ENCODE measurements at places on chromosomes 1 and 21.
A peak's percentile ranks its signal among the peaks of the same experiment; 100 is the strongest.

GRCh38 chr1:4263699-4264098 lies 363.6 kb upstream of the C1orf174 start:
- no peak for DNase-seq

GRCh38 chr1:187641015-187641414 lies 812.3 kb downstream of the PLA2G4A start:
- no peak for DNase-seq

- DNase-seq: no peak
Observed at GRCh38 chr1:4307911-4308545, 346.4 kb upstream of the AJAP1 start.

DNA sequence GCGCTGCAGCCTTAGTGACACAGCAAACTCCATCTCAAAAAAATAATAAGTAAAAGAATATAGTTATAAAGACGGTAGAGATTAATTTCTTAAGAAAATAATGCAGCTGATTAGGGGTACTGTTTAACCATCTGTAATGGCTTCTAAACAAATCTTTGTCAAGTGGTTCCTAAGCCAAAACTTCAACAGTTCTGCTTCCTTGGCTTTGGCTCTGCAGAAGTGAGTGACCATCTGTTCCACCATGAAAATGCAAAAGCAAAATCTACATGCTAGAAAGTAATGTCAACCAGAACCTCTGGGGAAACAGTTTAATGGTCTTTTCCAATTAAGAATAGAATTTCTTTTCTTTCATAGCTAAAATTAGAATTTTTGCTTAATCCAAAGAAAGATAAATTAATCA lies 8.3 kb upstream of the SH2D5 start:
- DNase-seq: no peak

DNA sequence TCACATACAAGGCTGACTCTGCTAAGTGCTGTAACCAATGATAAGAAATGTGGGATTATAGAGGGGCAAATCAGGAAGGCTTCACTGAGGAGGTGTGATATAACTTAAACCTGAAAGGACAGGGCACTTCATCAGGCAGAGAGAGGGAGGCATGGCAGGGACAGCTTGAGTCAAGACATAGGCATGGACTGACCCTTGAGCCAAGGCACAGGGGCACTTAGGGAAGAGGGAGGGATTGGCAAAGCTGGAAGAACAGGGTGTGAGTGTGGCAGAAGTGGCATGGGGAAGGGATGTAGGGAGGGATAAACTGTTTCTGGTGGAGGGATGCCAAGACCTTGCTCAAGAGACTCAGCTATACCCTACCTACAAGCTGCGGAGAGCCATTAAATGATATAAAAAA lies 81.3 kb downstream of the PLXNA2 start:
- peak; percentile 66 for DNase-seq

DNA sequence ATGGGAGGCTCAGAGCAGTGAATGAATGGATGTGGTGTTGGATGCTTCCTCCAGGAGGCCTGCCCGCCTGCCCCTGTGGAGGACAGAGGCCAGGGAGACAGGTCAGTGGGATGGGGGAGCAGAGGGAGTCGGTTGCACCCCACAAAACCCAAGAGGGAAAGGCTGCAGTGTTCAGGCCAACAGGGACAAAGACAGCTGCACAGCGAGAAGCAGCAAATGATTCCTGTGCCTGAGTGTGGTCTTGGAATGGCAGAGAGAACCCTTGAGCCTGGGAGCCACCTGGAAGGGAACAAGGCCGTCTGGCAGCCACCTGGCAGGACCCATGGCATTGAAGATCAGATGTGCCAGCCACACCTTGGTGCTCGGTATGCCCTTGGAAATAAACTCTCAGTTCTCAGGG lies 8.1 kb downstream of the TFF3 start:
- no peak for DNase-seq

DNA sequence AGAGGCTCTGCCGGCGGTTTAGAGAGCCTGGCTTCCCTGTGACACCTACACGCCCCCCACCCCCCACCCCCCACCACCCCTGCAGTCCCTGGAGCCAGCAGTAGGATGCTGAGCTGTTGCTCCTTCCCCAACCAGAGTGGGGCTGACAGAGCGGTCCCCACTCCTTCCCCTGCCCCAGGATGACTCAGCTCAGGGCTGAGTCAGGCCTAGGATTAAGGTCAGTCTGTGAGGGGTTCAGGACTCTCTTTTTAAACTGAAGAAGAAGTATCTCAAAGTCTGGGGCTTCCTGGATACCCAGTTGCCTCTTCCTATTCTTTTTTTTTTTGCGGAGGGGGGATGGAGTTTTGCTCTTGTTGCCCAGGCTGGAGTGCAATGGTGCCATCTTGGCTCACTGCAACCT lies 19.1 kb downstream of the DMBX1 start:
- DNase-seq: no peak

DNA sequence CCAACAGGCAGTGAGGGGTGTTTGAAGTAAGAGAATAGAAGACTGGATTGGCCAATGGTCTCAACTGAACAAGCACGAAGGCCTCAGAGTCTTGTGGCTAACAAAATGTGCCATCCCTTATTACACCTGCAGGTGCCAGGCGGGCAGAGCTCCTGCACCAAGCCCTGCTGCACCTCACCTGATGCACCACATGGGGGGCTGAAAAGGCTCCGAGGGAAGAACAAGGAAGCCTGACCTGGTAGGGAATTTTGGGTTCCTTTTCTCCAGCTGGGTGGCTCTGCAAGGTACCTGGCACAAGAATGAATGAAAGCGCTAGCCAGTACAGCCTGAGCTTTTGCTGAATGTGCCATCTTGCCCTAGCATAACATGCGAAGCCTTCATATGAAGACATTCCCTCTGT lies 9.7 kb downstream of the HSD3B1 start:
- no peak for DNase-seq

DNA sequence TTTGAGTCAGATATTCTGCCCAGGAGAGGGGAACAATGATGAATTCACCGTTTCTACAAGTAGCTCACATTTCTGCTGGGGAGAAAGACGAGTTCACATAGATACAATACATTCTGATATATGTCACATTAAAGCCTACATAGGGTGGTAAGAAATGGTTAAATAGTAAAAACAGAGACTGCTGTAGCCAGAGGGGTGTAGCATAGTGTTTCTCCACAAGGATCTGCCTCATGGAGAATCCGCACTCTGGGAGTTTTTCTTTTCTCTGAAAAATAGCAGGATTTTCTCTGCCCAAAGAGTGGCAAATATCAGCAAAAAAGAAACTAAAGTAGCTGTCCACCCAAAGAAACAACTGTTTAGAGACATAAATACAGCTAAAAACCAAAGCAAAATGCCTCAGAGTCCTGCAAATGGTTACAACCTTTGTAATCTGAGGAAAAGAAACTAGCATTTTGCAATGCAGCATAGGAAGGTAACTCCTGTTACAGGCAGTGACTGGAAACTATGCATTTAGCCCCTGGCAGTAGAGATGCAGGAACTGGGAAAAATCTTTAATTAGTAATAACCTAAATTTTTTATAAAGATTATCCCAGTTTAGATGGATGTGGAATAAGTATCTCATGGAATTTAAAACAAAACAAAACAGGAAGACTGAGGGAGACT lies 1126.7 kb upstream of the ADGRL2 start:
- DNase-seq: no peak

GRCh38 chr1:241375886-241376285 lies 18.9 kb upstream of the RGS7 start:
- no peak for DNase-seq

DNA sequence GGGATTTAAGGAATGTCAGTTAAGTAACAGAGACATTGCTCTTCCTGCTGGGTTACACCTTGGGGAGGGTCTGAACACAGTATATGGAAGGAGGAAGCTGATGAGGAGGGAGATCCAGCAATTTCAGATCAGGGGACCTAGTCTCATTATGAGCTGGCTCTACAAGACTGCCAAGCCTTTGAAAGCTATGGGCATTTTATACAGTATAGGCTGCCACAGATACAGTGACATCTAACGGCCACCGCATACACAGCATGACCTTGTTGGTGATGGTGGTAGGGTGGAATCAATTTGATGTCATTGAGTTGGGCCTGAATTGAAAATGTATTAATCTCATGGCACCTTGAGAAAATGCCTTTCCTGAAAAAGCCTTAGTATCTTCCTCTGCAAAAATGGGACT lies 22.6 kb upstream of the ZP4 start:
- DNase-seq: no peak

- DNase-seq: no peak
Observed at GRCh38 chr1:17403081-17403480, 31.1 kb downstream of the PADI6 start.

GRCh38 chr1:232690285-232690935 lies 60.5 kb upstream of the SIPA1L2 start:
- DNase-seq: no peak

DNA sequence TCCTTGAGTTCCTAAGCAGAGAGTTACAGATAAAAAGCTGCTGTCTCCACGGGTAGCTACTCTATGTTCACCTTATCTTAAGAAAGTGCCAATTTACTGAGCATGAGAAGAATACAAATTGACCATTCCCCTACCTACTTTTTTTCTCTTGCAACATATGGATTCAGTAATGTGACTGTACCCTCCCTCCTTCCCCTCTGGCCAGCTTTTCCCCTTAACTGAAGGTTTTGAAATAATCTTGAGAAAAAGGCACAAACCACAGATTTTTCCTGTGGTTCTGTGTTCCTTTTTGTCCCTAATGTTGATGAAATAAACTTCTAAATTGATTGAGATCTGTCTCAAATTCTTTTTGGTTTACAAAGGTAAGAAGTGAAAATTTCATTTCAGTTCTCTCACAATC lies 2.6 kb upstream of the CD2 start:
- DNase-seq: no peak

GRCh38 chr1:159803956-159804689 lies 2.0 kb downstream of the FCRL6 start:
- DNase-seq: no peak

DNA sequence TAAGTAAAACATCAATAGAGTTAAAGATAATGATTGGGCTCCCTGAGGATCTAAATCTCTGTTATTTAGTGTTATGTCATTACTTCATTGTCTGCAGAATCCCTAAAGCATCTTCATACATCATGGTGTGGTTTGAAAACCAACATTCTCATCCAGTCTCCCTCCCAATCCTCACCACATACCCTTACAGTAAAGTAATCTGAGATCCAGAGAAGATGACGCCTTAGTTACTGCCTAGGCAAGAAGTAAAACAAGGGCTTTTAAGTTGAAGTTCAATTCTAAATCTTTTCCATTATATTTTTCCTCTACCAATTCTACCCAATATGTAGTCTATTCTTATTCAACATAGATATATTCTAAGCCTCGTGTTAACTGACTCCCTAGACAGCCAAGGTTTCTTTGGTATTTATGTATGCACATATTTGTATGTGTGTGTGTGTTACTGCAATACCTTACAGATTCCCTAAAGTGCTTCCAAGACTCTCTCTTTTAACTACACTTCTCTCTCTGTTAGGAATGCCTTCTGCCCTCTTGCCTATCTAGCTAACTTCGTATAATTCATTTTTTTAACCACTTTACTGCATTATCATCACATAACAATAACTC lies 17.3 kb downstream of the DPH5 start:
- no peak for DNase-seq

GRCh38 chr1:91609551-91609950 lies 108.9 kb downstream of the CDC7 start:
- no peak for DNase-seq

DNA sequence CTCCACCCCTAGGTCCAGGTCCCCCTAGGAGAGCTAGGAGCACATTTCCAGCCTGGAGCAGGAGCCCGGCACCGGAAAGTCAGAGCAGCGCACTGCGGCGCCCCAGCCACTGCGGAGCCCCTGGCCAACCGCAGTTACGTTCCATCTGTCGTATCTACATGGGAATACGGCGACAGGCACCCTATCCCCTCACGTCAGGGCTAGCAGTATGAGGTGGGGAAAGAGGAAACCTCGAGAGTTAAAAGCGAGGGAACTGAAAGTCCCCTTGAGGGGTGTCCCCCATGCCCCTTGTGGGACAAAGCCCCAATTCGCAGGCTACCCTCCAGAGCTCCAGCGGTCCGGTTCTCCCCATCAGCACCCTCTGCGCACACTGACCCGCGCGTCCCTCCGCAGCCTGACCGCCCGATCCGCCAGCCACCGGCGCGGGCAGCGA lies 995 bp downstream of the COLGALT2 start:
- peak; percentile 49 for DNase-seq

GRCh38 chr1:44743211-44743610 lies 3.6 kb downstream of the KIF2C start:
- DNase-seq: no peak

- DNase-seq: no peak
Observed at GRCh38 chr1:207145401-207146058, 41.5 kb downstream of the C4BPA start.

GRCh38 chr1:23869051-23869450 lies 961 bp upstream of the FUCA1 start:
- DNase-seq: no peak

DNA sequence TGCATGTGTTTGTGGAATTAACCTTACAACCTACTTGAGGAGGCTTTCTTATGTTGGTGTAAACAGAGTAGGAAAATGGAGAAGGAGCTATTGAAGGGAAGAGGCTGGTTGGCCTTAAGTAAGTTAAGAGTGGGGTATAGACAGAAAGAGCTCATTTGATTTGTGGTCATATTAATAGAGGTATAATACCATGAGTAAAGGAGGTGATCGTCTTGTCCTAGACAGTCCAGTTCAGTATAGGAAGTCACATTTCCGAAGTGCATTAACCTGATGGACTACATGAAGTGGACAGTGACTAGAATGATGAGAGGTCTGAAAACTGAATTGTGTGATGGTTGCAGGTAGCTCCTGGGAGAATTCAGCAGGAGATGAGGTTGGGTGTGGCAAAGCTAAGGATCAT lies 215.4 kb upstream of the ZC3H12A start:
- no peak for DNase-seq

GRCh38 chr1:18200136-18200717 lies 92.6 kb downstream of the IGSF21 start:
- no peak for DNase-seq

GRCh38 chr1:96291468-96291867 lies 430.1 kb upstream of the PTBP2 start:
- DNase-seq: no peak

- no peak for DNase-seq
Observed at GRCh38 chr1:56535939-56536338, 43.4 kb downstream of the PLPP3 start.

DNA sequence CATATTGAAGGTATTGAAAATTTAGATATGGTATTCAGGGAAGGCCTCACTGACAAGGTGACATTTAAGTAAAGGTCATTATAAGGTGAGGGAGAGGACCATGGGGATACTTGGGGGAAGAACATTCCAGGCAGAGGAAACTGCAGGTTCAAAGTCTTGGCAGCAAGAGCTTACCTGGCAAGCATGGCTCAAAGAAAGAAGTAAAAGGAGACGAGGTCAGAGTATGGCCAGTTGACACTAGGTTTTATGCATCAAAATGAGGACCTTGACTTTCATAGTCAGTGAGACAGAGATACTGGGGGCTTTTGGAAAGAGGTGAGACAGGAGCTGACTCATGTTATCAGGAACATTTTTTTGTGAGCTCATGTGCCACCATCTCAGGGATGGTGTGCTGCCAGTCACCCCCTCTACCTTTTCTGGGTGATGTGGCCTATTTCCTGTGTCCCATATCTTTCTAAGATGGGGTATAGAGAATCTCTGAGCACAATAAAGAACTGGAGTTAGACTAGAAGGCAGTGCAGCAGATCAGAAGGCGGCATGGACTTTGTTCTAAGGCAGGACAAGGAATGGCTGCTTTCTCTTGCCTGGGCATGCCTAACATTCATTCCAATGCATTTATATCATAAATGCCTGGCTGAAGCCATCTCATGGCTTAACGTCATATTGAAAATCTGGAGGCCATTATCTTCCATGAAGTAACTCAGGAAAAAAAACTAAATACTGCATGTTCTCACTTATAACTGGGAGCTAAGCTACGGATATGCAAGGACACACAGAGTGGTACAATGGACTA lies 406.7 kb downstream of the NTNG1 start:
- no peak for DNase-seq

GRCh38 chr1:201650623-201650933 lies 111.7 kb downstream of the NAV1 start:
- DNase-seq: no peak
